AML-193 (cell line): ENCODE measurements at places on chromosomes 6 and 20.
A peak's percentile ranks its signal among the peaks of the same experiment; 100 is the strongest.

GRCh38 chr20:48278961-48279481, 493.7 kb upstream of the SULF2 start:
- no peak for DNase-seq

GRCh38 chr6:10434235-10434634, 19.4 kb upstream of the TFAP2A start:
- DNase-seq, result peak; percentile 87

DNA sequence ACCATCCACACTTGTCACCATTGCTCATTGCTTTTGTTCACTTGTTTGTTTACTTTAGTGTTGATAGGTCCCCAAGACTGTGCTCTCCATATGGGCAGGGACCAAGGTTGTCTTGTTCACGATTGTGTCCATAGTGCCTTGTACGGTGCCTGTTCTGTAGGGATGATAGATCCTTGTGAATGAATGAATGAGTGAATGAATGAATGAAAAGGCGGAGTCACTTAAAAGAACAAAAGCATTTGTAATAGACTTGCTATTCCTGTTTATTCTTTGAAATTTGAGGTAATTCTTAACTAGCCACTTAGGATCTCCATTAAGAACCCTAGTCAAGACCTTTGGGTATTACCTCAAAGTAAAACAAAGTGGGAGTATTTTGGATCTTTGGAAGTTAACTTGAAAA, 47.0 kb downstream of the UTRN start:
- no peak for DNase-seq

DNA sequence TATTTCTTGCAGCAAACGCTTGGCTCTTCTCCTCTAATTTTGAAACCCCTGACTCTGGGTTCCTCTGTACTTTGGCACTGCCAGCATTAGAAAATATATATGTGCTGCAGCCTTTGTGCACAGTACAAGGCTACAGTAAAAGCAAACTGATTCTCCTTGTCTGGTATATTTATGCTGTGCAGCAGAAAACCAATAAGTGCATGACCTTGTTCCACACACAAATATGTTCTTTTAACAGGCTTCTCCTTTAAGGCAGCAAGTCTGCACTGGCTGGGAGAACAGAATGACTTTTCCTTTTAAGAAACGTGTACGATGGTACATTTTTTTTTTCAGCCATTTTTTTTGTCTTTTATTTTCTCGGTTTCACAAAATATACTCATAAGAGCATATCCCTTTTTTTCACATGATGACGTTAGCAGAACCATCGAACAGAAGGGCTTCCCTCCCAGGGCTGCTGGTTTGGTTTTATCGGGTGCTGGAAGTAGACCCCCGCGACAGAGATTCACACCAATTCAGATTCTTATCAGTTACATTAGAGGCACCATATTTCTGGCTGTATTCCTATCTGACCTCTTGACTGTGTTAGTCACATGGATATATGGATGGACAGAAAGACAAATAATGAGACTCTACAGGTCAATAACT, 129.9 kb upstream of the ARID1B start:
- no peak for DNase-seq

GRCh38 chr6:2531426-2532215, 219.1 kb downstream of the MYLK4 start:
- peak; percentile 82 for DNase-seq

DNA sequence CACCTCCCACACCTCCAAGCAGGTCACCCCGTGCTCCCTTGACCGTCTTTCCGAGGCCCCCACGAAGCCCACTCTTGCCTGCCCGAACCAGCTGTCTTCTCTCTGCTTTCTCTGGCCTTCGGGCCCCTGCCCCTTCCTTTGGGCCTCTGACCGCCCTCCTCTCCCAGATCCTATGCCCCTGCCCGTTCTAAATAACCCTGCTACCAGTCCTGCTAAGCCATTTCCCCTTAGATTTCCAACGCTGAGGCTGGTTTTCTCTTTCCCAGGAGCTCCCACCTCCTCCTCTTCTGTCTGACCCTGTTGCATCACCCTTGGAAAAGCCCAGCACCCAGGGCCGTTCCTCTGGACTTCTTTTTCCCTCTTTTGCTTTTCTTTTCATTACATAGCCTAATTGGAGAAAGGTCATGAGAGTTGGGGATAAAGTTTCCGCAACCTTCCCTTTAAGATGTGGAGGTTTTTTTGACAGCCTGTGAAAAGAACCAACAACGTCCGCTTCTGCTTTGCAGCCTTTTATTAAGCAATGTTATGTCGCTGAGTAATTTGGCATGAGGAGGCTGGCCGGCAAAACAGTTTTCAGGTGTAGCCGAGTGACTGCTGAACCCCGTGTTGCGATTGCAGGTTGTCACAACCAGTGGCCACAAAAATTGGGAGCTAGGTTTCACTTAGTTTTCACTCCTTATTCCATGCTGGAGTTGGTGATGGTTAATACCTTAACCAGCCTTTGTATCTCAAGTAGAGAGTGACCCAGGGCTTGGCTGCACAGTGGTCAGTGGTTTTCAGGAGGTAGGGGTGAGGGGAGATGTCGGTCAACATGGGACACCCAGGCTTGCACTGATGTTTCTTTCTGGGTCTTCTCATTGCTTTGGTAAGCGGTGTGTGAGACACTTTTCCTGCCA, 970 bp downstream of the BLTP3A start:
- peak; percentile 97 for DNase-seq

DNA sequence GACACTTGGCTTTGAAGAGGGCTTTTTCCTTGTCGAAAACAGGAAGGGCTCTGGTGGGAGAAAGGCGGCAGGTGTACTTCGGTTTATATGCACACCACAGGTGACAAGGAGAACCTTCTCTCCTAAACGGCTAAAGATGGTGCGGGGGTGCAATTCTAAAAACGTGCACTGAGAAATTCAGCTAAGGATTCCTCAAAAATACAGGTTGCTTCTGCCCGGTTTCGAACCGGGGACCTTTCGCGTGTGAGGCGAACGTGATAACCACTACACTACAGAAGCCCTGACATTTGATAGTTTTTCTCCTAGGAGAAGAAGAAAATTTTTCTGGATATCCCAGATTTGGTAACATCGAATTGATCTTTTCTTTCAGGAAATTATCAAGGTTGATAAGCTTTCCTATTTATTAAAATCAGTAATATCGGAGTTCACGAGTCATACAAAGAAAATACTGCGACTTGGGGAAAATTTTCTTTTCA, 32.0 kb downstream of the POM121L2 start:
- DNase-seq, result no peak

DNA sequence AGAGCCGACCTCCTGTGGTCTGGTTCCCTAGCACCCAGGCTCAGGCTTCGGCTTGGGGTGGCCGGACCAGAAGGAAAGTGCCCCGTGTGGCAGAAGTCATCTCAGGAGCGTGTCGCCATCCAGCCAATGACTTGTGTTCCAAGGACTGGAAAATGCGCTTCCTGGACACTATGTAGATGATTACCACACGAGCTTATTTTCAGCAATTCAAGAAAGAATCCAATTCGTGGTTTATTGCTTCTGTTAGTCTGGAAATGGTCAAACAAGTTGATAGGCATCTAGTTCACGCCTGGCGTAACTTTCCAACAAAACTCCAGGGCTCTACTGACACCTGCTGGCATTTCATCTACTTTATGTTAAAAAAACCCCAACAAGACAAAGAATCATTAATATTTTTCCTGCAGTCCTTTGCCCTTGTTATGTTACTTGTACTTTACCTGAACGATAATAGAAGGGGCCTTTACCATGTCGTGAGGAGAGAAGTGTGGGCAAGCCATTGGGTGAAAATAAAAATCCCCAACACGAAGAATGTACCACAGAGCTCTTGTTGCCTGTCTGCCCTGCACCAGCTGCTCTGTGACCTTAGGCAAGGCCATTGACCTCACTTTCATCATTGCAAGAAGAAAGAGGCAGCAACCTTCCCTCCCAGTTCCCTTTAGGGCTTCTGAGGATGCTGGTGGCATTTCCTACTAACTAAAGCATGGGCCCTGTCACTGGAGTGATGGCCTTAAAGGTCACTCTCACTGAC, 154.7 kb upstream of the LAMP5 start:
- DNase-seq, result peak; percentile 33

DNA sequence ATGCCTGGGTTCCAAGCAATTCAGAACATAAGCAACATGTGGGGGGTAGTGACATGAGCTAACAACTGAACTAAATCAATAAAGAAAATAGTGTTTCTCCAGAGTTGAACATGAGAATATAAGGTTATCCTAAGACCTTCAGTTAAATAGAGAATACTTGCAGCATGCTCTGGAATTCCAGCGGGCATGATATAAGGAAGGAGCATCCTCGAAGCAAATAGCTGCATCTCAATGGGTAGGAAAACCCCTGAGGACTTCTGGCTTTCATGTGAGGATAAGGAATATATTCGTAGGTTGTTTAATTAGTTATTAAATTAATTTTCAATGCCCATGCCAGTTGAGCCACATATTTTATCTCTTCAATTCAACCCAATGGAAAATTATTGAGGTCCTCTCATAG, 631.2 kb upstream of the EPHA7 start:
- no peak for DNase-seq

GRCh38 chr20:21665687-21666446, 39.6 kb upstream of the PAX1 start:
- no peak for DNase-seq
